NCI-H1092 (cell line): ENCODE measurements at places on chromosomes 3 and 15.
A peak's percentile ranks its signal among the peaks of the same experiment; 100 is the strongest.

DNA sequence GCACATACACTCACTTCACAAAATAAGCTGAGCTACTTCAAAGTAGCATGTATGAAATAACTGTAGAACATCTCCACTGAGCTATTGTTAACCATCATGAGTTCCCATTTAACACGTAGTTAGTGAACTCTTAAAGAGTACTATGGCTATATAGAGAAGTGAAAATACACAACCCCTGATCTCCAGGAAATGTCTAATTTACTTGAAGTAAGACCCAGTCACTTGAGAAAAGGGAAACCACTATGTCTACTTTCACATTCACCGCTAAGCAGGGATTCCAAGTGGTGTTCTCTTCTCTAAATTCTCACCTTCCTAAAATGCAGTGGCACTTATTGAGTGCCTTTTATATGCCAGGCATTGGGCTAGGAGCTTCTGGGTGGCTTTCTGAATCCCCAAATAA, 35.0 kb upstream of the COLQ start:
- no peak for DNase-seq

- DNase-seq = peak; percentile 17
These were observed 424.8 kb downstream of the LPP start for GRCh38 chr3:188578576-188579363.

DNA sequence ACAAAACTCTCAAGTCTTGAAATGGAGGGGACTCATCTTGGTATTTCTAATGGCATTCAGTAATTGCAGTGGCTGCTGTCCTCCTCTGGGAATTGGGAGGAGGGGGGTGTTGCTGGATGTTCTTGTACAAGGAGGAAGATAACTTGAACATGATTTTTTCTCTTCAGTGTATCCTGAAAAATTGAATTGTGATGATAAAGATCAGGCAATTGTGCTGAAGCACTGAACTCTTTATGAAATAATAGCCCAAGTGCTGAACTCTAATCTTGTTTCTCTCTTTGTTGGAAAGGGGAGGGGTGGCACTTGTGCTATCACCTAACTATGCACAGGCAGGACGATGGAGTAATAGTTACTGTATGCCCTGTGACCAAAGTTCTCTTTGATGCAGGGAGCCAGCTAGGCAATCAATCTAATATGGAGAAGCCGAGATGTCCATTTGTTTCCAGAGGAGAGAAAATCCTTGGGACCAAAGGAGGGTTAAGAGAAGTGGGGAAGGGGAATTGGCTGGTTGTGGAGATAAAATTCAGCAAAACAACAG, 68.1 kb upstream of the ATP2C1 start:
- no peak for DNase-seq

DNA sequence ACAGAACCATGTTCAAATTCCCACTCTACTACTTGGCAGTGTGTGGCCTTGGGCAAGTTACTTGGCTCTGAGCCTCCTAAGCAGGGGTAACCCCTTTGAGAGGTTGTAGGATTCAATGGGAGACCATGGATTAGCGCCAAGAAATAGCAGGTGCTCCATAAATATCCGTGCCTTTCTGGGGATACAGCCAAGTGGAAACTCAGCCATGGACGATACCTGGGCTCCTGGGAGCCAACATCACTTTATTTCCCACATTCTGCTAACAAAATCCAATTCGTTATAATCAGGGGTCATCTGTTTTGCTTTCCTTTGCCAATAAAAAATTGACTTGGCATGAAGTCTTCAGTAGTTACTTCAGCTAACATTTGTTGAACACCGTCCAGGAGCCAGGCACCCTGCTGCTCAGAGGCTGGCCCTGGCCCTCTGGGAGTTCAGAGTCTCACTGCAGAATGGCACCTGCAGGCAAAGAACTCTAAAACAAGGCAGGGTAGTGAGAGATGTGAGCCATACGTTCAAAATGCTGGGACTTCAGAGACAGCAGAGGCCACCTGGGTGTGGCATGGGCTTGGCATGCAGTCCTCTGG, 42.3 kb downstream of the ZDHHC19 start:
- DNase-seq = peak; percentile 99

GRCh38 chr3:123159926-123160635, 41.7 kb upstream of the SEC22A start:
- DNase-seq = no peak

DNA sequence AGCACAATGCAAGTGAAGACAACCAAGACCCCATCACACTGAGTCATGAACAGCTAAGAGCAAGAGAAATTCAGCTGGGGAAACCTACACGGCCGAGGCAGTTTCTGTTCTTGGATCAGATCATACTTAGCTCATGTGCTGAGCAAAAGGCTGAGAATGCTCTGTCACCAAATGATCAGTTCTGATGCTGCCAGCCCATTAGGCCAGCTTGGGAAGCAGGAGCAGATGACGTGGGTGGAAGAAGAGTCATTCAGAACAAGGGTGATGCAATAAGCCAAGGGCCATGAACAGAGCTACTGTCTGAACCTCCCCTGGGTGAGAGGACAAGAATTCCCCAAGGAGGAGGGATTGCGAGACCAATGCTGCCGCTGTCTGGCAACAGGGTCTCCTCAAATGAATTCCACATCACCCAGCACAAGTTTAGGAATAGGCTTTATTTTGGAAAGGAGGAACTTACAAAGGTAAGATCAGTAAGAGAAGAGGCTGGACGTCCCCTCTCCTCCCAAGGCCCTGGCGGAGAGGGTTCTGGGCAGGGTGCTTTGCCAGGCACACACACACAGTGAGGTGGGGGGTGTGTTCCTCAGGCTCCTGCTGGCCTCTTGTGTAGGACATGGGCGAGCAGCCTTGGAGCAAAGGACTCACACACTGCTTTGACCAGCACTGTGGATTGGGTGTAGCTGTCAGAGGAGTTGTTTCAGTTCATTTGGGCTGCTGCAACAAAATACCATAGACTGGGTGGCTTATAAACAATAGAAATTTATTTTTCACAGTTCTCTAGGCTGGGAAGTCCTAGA, 65.6 kb upstream of the CTXND1 start:
- no peak for DNase-seq

DNA sequence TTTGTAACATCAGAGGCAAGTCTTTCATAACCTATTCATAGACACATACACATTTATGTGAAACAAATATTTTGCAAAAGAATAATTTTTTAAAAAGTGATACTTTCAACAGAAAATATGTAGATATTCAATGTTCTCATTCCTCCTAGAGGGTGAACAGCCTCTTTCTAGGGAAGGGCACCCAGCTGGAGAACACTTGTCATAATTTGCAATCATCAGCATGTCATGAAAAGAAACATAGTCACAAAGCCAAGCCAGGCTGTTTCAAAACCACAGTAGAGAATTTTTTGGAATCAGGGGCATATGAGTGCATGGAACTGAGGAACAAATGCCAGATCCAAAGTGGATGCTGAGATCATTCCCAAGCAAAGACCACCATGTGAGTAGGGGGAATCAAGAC, 406.9 kb upstream of the ADAMTS9 start:
- no peak for DNase-seq

DNA sequence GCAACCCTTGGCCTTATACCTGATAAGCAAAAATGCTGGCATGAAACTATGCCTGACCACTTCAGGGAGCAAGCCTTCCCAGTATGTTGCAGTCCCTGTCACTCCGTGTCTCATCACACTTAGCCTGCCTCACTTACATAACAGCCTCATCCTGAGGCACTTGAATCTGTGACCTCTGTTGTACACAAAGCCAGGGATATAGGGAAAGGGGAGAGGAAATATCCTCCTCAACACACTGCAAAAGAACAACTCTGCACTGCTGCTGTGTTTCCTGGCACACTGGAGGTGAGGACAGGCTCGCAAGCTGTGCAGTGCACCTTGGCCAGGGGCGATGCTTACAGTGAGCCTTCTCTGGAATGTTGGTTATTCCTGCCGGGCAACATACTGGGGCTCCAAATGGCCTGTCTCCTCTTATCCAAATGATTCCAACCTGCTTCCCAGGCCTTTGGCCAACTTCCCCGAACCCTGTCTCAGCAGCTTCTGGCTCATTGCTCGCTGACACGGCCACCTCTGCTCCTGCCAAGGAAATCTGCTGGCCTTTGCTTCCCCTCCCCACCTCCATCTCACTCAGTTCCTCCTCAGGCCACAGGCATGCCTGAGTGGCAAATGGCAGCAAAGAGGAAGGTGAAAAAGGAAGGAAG, 109.2 kb downstream of the CD47 start:
- no peak for DNase-seq

- no peak for DNase-seq
These were observed 227.6 kb downstream of the ADAMTS9 start for GRCh38 chr3:64460141-64460730.

GRCh38 chr3:126533506-126533905, 9.6 kb downstream of the CHST13 start:
- DNase-seq = no peak

DNA sequence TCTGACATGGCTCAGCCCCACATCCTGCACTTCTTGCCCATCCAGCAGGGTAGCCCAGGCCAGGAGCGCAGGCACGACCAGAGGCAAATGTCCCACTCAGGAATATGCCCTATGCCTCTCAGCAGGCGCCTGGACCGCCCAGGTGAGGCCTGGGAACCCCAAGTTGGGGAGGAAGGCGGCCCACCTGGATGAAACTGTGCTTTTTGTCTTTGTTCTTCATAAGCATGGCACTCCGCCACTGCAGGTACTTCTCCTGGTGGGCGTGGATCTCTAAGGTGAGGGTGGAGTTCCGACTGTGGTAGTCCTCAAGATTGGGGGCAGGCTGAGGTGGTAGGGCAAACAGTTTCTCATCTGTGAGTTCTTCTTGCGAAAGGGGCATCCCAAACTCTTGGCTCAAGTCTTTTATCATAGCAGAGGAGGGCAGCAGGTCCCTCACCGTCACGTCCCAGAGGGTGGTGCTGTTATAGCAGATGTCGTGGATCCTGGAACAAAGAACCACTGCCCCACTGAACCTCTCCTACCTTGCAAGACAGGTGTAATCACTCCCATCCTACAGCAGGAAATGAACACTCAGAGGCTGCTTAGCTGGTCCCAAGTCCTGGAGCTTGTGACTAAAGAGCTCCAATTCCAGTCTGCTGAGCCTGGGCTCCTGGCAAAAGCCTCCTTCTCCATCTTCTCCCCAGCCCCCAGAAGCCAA, 53.2 kb downstream of the ACAD9 start:
- DNase-seq = no peak

DNA sequence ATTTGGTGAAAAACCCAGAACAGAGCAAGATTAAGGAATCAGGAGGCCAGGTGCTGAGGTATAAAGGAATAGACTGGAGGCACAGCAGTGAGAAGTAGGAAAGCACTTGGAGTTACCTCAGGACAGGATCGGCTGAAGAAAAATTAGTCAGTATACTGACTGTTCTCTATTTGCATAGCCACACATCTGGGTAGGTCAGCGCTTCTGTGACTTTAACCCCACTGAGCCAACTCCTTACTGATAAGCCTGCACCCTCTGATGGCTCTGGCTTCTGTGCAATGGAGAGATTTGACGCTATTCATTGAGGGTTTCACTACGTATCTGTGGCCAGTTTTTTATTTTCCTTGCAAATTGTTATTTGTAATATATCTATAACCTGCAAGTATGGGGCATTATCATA, 22.3 kb downstream of the MECOM start:
- DNase-seq = no peak

GRCh38 chr15:25173241-25174028, 218.6 kb downstream of the SNRPN start:
- DNase-seq = no peak

GRCh38 chr3:24396338-24396737, 98.3 kb downstream of the THRB start:
- DNase-seq = no peak

- DNase-seq = no peak
These were observed 70.3 kb downstream of the LYSMD4 start for GRCh38 chr15:99662903-99663302.

DNA sequence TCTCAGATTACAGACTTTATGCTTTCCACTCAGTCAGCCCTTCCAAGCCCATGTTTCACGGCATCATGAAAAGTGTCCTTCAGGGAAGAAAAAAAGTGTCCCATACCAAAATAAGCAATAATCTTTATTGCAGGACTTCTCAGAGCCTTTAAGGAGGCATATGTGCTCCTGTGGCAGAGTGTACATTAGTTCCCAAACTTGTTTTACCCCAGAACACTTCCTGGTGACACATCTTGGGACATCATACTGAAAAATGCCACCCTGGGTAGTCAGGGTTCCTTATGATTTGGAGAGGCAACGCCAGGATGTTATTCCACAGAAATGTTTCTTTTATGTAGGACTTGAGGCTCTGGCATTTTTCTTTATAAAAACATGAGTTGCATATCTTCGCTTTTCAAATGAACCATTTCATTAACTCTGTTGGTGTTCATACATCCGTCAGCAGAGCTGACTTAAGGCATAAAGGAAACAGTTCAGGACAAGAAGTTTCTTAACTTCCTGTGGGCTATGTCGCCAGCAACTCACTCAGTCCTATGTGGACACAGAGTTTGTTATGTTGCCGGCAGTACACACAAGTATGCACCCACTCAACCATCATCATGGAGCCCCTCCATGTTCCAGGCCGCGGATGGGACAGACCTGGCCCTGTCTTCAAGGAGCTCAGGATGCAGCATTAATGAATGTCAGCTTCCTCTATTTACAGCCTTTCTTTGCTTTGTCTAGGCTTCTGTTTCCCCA, 63.8 kb downstream of the CASR start:
- no peak for DNase-seq

DNA sequence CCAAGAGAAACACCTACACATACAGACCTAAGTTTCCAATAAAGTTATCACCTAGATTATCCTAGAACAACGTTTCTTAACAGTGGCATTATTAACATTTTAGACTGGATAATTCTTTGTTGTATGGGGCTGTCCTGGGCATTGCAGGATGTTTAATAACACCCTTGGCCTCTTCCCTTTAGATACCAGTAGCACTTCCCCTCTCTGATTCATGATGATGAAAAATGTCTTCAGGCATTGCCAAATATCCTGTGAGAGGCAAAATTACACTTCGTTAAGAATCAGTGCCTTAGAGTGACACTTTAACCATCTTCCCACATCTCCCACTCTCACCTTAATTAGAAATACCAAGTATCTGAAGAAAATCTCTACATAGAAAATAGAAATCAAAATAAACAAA, 352.6 kb downstream of the CGGBP1 start:
- DNase-seq = no peak

DNA sequence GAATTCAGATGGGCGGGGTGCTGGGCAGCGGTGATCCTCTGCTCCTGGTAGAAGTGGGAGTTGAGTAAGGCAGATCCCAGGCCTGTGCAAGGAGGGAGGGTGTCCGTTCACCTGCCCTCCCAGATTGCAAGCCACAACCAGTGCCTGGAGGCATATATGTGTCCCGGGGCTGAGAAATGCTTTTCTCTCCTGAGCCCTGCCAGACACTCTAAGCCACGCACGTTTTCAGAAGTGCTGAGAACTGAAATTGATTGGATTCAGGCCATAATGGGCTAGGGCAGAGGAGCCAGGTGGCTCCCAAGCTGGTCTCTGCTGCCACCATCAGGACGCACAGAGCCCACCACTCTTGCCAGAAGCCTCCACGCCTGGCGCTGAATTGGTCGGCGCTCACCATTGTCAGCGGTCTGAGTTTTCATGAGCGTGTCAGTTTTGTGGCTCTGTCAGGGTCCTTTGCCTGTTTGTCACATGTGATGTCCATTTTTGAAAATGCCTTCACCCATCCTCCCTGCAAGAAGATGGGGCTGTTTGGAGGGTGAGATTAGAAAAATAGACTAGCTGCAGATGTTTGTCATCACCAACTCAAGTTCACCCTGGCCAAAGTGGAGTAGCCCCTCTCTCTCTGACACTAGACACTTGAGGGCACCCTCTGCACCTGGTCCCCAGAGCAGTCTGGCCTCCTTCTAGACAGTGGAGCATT, 15.4 kb upstream of the BFSP2 start:
- DNase-seq = peak; percentile 84
